ENCODE measurements at places on chromosomes 1 and 21.

- DNase-seq: no peak
Observed at GRCh38 chr21:35980821-35981220, 79.5 kb downstream of the SETD4 start.

GRCh38 chr1:232904566-232904965 is 45.8 kb upstream of the NTPCR start:
- no peak for DNase-seq

DNA sequence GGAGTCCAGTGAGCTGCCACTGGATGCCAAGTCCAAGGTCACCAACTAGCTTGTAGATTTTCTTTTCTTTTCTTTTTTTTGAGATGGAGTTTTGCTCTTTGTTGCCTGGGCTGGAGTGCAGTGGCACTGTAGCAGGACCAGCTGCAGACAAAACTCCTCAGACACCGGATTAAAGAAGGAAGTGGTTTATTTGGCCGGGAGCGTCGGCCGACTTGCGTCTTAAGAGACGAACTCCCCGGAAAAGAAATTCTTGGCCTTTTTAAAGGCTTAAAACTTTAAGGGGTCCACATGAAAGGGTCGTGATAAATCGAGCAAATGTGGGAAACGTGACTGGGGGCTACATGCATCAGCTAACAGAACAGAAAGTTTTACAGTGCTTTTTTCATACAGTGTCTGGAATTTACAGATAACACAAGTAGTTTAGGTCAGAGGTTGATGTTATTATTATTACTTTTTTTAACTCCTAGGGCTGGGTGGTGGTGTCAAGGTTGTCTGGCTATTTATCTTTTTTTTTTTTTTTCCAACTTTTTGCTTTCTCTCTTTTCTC is 36.4 kb upstream of the CFAP126 start:
- DNase-seq: no peak

DNA sequence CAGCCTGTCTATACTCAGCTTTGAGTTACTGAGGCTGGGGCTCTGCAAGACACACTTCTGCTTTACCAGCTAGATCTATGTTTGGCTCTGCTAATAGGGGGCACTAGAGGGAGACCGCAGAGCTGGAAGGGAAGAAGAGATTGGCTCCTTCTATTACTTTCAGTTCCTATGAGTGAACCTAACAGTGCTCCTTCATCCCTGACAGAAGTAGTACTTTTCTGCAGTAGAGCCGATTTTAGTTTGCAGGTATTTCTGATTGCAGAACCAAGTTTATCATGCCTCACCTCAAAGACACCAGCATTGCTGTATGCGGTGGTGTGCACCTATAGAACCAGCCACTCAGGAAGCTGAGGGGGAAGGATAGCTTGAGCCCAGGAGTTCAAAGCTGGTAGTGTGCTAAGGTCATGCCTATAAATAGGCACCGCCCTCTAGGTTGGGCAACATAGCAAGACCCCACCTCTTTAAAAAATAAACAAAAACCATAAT is 5.7 kb upstream of the ZDHHC18 start:
- peak; percentile 62 for DNase-seq

GRCh38 chr1:112605633-112606327 is 13.2 kb downstream of the ST7L start:
- DNase-seq: no peak

- DNase-seq: no peak
Observed at GRCh38 chr1:162736633-162737067, 53.9 kb upstream of the HSD17B7 start.

GRCh38 chr1:213986925-213987250 is 885 bp upstream of the PROX1 start:
- DNase-seq: no peak

GRCh38 chr21:42565886-42566523 is 52.4 kb downstream of the SLC37A1 start:
- no peak for DNase-seq

- no peak for DNase-seq
Observed at GRCh38 chr21:21045518-21045917, 47.3 kb downstream of the NCAM2 start.

GRCh38 chr1:190608282-190608681 is 130.6 kb upstream of the BRINP3 start:
- DNase-seq: no peak

- no peak for DNase-seq
Observed at GRCh38 chr21:42022091-42022430, 11.9 kb upstream of the ZBTB21 start.

DNA sequence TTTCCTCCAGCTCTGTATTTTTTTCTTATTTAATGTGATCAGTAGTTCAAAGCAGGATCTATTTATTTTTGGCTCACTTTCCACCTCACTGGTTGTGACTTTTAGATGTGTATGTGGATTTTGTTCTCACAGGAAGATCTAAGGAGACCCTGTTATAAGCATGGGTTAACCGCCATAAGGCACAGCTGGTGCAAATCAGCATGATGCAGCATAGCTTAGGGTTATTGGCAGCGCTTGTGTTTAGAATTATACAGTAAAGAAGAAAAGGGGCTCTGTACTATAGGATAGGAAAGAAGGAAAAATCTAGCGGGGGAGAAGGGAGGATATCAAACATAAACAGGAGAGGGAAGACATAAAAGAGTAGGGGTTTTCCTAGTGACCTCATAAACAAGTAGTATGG is 26.9 kb upstream of the RGL1 start:
- DNase-seq: no peak

DNA sequence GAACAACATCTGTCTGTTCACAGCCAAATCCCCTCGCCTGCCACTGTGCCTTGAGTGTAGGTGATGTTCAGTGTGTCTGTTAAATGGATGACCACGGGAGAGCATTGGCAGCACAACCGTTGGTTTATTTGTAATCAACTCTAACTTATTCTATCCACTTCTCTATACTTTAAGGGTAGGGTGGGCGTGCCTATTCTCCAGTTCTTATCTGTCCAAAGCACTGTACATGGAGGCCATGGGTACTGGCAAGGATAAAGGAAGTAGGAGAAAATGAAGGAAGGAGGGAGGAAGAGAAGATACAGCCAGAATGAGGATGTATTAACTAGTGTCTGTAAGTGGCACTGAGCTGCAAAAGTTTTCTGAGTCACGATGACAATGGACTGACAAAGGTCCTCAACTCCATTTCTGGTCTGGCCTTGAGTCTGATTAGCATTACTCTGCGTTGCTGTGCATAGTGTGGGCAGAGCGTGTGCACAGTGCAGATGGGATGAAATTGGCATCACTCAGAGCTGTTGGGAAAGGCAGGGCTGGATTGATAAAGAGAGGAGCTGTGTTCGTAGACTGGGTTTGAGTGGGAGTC is 7.1 kb downstream of the RHOU start:
- no peak for DNase-seq

- DNase-seq: no peak
Observed at GRCh38 chr21:34345091-34345871, 18.5 kb upstream of the KCNE2 start.

GRCh38 chr1:90710579-90711536 is 6.2 kb downstream of the BARHL2 start:
- no peak for DNase-seq

DNA sequence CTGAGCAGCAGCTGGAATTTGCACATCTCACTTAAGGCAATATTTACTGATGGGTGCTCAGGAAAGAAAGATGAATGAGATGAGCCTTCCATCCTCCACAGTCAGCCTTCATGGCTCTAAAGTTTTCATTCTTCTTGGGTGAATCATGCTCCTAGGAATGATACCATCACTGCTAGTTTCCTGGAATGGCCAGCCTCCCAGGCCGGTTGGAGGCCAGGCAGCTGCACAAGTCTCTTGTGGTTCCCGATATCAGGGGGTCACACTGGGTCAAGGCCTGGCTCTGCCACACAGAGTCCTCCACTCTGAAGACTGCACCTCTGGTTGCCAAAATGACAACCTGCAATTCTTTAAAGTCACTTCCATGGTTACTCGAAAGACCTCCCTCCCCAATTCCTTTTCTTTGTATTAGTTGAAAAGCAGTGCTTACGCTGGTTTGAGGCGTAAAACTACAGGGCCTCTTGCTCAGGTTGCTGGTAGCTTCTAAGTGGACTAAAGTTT is 46.2 kb upstream of the PALMD start:
- no peak for DNase-seq

DNA sequence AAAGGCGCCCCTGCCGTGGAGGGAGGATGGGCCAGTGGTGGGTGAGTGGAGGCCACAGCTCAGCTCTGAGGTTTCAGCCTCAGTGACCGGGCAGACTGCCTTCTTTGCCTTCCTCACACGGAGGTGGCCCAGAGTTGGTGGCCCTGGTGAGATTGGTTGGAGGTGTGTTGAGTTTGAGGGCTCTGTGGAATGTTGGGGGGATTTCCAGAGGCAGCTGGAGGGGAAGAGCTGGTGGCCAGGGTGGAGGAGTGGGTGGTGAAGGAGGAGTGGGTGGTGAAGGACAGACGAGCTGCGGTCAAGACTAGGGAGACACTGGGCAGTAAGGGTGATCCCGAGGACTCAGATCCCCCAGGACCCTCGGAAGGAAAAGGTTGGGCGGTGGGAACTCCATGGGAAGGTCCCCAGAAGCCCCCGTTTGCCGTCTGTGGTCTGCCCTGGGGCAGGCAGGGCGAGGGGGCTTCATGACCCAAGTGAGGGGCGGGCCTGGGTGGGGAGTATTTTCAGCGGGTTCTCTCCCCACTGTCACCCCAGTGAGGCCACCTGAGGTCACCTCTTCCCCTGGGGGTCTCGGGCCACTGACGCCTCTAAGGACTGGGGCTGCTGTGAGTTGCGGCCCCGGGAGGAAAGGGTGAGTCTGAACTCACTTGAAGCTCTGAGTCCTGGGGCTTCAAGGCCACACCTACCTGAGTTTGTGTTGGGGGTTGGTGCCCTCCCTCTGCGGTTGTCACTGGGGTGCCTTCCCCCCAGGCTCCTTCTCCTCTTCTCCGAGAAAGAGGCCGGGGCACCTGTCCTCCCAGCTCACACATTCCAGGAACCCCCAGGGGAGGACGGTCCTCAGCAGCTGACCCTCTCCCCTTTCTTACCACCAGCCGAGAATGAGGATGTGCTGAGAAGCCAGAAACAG is 22.7 kb upstream of the PIK3CD start:
- DNase-seq: no peak

DNA sequence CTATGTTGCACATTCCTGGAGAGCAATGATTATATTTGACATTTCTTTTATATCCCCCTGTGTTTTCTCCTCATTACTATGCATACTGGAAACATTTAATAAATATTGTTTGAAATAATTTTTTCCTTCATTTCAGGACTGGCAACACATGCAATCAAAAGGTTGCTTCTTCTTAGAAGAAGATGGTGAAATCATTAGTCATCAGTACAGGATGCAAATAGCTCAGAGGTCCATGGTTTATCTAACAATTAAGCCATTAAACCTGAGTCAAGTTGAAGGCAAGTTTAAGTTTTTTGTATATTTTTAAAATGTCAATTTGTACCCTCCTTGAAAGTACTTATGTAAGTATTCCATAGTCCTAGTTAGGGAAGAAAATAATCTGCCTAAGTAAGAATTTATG is 22.5 kb downstream of the EFCAB7 start:
- DNase-seq: no peak

DNA sequence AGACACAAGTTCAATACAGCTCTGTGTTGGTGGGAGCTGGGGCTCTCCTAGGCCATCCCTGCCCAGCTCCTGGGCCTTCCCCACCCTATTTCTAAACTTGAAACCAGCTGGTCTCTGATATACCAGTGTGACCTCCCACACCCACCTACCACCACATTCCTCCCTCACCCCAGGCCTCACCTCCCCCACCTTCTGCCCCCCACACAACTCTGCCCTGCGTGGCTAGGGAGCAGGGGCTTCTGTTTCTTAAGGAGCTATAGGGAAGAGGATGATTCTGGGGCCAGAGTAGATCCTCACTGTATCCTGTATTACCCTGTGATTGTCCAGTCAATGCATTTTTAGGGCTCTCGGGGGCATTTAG is 16.5 kb downstream of the NES start:
- DNase-seq: no peak

DNA sequence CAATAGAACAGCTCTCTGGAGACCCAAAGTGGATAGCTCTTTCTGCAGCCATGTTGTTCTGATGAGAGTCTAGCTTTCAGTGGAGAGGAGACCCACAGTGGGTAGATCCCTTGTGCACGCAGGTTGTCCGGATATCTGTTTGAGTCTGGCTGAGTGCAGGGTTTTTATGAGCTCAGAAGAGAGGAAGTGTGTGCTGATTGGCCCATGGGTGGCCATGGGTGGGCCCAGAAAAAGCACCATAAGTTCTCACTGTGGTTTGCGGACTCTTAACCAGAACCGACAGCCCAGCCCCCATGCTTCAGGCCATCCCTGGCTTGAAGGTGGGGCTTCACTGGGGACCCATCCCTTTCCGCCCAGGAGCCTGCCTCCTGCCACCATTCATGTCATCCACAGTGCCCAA is 17.0 kb downstream of the FAM20B start:
- DNase-seq: no peak

DNA sequence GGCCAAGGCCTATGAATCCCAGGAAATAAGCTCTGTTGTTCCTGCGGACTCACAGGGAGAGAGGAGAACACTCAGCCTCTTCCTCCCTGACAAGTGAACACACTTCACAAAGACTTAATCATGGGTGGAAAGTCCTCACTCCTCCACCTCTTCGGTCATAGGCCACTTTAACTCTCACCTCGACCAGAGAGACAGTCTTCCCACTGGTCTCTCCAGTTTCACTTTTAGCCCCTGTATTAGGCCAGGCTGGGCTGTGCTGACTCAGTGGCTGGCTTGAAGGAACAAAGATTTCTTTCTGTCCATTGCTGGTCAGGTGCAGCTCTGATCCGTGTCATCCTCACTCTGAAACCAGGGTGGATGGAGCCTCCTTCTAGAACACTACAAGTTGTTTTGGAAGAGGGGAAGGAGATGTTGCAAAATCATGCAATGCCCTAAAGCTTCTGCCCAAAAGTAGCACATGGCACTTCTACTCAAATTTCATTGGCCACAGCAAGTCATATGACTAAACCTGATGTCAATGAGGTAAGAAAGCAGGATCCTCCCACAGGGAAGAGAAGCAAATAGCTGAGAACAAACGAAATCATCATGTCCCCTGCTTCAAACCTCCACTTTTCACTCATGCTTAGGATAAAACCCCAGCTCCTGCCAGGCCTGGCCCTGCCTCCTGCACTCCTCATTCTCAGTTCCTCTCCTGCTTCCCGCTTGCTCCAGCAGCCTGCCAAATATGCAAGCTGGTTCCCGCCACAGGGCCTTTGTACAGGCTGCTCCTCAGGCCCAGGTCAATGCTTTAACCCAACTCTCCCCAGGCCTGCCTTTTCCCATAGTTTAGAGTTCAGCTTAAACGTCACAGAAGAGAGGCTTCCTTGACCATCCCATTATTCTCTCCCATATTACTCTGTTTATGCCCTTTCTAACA is 150.5 kb upstream of the RUNX3 start:
- DNase-seq: no peak

GRCh38 chr1:198967566-198967965 is 328.7 kb downstream of the PTPRC start:
- DNase-seq: no peak

DNA sequence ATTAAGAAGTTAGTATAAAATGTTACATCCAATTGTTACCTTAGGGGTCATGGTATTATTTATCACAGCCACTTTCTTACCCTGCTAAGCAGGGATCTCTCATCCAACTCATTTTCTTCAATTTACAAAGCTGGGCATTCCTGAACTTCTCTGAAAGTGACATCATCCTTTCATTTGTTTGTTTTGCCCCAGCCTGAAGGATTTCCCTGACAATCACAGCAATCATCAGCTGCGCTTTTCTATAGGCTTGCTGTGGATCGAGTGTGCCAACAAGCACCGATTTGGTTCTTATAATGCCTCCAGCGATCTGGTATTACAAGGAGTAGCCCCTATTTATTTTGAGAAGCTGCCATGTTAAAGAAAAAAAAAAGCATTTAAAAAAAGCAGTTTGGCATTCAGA is 240.2 kb downstream of the USH2A start:
- no peak for DNase-seq
